Stimulated activated CD8-positive, alpha-beta memory T cell treated with anti-CD3 and anti-CD28 coated beads, Interleukin-7, amount 100 ng/mL, for 48 hours (primary cell): ENCODE measurements at places on chromosomes 1 and 21.
A peak's percentile ranks its signal among the peaks of the same experiment; 100 is the strongest.

GRCh38 chr1:197928849-197929336, 11.7 kb downstream of the LHX9 start:
- DNase-seq = no peak

- no peak for DNase-seq
Measured at GRCh38 chr1:113981962-113982931, 3.0 kb downstream of the OLFML3 start.

- no peak for DNase-seq
Measured at GRCh38 chr1:203999618-204000017, 73.3 kb upstream of the SOX13 start.

GRCh38 chr1:236113324-236114032, 28.9 kb upstream of the GPR137B start:
- DNase-seq = no peak

DNA sequence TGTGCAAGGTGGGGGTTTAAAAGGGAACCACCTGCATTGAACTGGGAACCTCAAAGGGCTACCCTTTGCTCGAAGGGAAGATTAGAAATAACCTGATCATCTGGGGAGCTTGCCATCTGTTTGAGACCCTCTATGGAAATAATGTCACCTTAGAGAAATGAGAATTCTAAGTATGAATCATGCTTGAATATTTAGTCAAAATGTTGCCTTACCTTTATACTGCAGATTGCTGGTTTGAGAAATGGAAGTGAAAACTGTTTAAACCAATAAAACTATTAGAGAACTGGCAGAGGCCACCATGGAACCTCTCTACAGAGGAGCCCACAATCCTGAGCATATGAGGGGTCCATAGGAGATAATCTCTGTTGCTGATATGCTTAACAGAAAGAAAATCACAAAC, 131.2 kb upstream of the FAM78B start:
- no peak for DNase-seq

DNA sequence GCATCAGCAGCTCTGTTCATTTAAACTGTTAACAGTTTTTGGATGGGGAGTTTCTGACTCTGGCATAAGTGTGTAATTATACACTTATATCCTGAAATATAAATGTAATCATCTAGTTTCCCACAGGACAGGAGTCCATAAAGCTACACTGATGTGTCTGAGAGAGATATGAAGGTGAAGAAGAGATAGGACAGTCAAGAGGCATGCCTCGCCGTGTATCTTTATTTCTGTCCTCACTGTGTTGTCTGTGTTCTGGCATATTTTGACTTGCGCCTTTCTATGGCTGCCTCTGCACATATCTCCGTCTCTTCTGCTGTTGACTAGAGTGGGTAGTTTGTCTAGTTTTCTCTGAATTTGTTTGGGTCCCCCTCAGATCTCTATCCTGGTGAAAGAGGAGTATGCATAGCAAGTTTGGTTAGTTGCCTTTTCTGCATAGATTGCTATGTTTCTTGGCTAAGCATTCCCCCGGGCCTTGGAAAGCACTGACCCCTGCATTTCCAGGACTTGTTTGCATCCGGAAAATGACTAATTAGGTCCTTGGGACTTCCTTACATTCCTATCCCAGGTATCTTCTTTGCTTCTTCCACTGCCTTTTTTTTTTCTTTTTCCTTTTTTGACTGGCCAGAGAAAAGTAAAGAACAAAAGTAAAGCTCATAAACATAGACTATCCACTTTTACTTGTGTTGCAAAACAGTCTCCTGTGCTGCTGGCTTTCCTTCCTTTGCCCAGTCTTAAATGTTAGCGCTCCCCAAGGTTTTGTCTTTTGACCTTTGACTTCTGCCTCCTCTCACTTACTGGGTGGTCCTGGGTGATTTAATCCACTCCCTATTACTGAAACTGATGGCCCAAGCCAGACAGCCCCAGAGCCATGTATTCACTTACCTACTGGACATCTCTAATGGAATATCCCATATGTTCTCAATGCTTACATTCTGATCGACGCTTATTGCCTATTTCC, 27.6 kb upstream of the CNN3 start:
- no peak for DNase-seq

GRCh38 chr1:24149866-24150233, 6.9 kb upstream of the IL22RA1 start:
- DNase-seq = peak; percentile 65

- DNase-seq = no peak
Measured at GRCh38 chr1:15343729-15344128, 66.0 kb upstream of the EFHD2 start.

DNA sequence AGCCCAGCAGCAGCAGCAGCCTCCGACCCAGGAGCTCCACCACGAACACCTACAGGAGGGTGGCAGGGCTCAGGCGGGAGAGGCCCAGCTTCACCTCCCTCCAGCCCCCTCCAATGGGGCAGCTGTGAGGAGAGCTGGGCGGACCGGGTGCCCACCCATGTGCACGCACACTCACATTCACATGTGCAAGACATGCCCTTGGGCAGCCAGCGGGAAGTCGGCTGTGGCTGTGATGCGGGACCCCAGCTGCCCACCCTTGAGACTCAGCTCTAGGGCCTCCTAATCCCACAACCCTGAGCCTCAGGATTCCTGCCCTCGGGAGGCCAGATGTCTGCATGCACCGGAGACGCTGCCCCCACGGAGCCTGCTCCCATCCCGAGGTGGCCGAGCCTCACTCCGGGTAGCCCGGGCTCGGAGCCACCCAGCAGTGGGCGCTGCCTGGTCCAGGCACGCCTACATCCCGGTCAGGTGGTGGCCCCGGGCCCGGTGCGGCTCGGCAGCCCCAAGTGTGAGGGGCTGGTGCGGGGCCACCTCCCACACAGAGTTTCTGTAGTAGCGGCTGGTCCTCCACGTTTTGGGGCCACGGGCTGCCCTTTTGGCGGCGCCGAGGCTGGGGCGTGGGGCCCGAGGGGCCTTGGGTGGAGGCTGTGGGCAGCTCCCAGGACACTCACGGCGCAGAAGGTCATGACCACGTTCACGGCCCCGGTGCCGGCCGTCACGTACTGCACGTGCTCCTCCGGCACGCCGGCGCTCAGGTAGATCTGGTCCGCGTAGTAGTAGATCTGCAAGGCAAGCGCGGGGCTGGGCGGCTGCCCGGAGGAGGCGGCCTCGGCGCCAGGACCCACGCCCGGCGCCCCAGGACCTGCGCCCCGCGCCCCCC, 12.9 kb upstream of the SLC2A7 start:
- no peak for DNase-seq
